ENCODE measurements at places on chromosomes 1 and 21.

DNA sequence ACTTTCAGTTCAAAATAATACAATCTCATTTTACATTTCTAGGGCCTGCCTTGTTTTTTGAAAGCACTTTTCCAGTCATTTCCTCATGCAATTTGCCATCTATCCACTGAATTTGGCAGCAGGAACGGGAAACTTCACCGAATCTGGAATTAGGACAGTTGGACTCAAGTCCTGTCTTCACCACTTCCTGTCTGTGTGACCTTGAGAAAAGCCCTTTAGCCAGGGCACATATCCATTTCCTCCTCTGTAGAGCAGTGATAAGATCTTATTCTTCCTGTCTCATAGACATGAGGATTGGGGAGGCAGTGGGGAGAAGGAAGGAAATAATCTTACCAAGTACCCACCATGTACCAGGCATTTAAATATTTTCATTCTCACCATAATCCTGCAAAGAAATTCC, 12.0 kb downstream of the VAV3 start:
- peaks cover 26% of the 10 kb centered on the region for H3K4me1 ChIP-seq
- peak overlapping the region; percentile 40 for H3K27ac ChIP-seq
- no peaks in the 10 kb centered on the region for H3K27me3 ChIP-seq
- no peak for DNase-seq

DNA sequence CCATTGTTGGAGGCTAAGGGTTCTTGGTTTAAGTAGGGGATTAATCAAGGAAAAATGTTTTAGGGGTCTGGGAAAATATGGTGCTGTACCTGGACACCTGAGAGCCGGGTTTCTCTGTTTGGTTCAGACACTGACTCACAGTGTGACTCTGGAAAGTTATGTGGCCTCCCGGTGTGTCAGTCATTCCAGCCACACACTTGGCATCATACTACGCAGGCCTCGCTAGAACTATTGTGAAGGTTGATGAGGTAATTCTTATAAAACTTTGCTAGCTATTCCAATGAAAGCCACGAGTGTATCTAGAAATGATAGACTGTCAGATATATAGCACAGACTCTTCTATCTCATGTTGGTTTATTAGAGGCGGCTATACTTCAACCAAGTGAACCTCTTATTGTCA, 4.8 kb upstream of the CAMSAP2 start:
- no peak for DNase-seq
- H3K36me3 ChIP-seq = no peaks in the 10 kb centered on the region
- H3K27me3 ChIP-seq = peaks cover 20% of the 10 kb centered on the region
- H3K4me3 ChIP-seq = no peak overlapping the region
- peaks cover 18% of the 10 kb centered on the region for H3K4me1 ChIP-seq

DNA sequence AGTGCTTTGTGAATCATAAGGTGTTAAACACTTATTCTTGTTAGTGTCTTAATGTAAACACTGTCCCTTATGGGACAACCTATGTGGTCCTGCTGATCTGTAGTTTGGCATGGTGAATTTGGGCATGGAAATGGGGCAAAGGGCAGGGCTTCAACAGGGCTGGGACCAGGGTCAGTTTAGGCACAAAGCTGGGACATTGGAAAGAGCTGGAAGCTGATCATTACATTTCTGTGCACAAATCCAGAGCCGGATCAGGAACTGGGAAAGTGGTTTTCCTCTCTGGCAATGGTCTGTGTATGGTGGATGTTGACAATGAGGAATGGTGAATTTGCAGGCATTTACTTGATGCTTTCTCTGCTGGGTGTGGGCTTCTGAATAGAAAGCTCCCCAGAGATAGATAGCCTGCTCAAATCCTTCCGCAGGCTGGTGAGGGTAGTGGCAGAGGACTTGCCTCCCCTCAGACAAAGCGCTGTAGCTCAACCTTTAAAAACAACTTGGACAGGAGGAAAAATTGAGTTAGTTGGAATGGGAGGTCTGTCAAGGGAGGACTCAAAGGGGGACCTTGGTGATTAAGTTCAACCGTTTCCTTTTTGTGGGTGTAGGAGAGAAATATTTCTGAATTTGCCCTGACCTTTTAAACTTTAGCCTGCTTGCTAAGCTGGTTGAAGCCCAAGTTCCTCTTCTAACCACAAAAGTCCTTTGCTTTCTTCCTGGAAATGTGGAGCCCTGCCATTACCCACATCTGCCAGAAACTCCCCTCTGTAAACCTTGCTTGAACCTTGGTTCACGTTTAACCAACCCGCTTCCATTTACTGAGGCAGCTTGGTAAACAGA, 35.3 kb downstream of the HLX start:
- no peak for DNase-seq
- peaks cover 5% of the 10 kb centered on the region for H3K27me3 ChIP-seq
- no peak overlapping the region for H3K4me3 ChIP-seq
- no peak overlapping the region for H3K27ac ChIP-seq
- no peaks in the 10 kb centered on the region for H3K36me3 ChIP-seq

DNA sequence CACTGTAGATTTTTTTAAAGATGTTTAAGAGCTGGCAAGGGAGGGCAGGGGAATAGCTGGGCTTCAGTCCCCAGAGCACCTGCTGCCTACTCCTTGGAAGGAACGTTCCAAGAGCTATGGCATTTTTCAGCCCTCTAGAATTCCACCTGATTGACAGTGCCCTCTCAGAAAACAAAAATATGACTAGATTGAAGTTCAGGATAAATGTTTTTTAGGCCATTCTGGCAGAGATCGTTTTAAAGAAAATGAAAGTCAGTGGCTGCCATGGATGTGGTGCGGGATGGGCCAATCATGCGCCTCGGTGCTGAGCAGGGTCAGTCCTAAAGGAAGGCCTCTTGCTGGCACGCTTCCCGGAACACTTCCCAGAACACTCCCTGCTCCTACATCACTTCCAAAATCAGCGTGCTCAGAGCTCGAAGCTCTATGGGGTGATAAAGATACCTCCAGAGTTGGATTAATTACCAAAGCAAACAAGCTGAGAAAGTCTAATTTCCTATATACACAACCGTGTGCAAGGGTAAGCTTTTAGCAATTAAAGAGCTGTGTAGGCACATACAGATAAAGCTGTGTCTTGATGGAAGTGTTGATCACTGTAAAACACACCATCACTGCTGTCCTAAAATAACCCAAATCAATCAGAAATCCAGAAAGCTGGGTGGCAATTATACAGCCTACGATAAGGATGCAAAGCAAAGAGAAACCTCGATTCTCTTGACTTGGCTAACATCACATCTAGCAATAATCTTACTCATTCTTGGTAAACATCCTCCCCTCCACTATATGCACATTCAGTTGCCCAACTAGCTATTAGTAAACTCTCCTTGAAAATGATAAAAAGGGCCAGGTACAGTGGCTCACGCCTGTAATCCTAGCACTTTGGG, 34.6 kb downstream of the TGFBR3 start:
- H3K4me1 ChIP-seq = peaks cover 14% of the 10 kb centered on the region
- H3K27me3 ChIP-seq = no peaks in the 10 kb centered on the region
- no peak for DNase-seq
- H3K36me3 ChIP-seq = no peaks in the 10 kb centered on the region
- H3K27ac ChIP-seq = no peak overlapping the region
- H3K4me3 ChIP-seq = no peak overlapping the region

GRCh38 chr1:37105911-37106310, 71.6 kb upstream of the GRIK3 start:
- peaks cover 21% of the 10 kb centered on the region for H3K27me3 ChIP-seq
- no peaks in the 10 kb centered on the region for H3K36me3 ChIP-seq
- H3K27ac ChIP-seq = no peak overlapping the region

Data from WTC11 (cell line).